ENCODE measurements at places on chromosomes 4 and X. TPM values are rescaled to one million over a fixed set of nuclear protein-coding genes. Genes with fewer than 3 reads are reported as not detected.

Gene GPM6B
- total RNA-seq = 0.32 TPM

Gene CLDN2
- total RNA-seq = 5.7 TPM

Gene SLC16A2
- 17.4 TPM for total RNA-seq

Gene ZNF630
- 0.16 TPM for total RNA-seq

Gene TLR7
- not detected for total RNA-seq

Gene CHRDL1
- total RNA-seq = not detected

Gene SHROOM2
- 0.97 TPM for total RNA-seq

Gene MCUB
- total RNA-seq = 13.0 TPM

Gene PDE6B
- not detected for total RNA-seq

Gene RS1
- total RNA-seq = not detected

Gene PLK4
- total RNA-seq = 13.2 TPM

Gene NOX1
- not detected for total RNA-seq

Gene HPSE
- 1.3 TPM for total RNA-seq

Gene SMIM31
- total RNA-seq = 0.05 TPM

Gene OPHN1
- 1.7 TPM for total RNA-seq

Gene VCX3B
- not detected for total RNA-seq

Gene PHKA1
- total RNA-seq = 29.5 TPM

Gene CYP2U1
- 1.6 TPM for total RNA-seq

Gene FAM13A
- total RNA-seq = 5.7 TPM

Gene TMEM255A
- total RNA-seq = 0.34 TPM

Gene CYSLTR1
- total RNA-seq = not detected

All from A549 treated with AZD2906 at 1 μM for 4 hours (cell line).